ENCODE measurements at places on chromosomes 1 and 21.

DNA sequence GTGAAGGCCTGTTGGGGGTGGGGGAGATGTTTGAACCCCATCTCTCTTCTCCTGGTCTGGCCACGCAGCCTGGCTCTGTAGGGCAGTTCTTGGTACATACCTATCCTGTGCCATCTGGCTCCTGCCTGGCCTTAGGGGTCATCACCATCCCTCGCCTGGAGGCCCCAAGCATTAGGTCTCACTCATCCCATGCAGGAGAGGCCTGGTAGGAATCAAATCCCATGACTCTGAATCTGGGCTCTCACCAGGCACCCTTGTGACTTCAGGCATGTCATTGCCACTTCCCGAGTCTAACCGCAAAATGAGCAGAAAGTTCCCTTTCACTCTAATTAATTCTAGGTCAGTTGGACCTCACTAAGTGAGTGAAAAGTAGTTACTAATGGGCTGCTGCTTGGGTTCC lies 37.2 kb downstream of the ETNK2 start:
- DNase-seq, result no peak

DNA sequence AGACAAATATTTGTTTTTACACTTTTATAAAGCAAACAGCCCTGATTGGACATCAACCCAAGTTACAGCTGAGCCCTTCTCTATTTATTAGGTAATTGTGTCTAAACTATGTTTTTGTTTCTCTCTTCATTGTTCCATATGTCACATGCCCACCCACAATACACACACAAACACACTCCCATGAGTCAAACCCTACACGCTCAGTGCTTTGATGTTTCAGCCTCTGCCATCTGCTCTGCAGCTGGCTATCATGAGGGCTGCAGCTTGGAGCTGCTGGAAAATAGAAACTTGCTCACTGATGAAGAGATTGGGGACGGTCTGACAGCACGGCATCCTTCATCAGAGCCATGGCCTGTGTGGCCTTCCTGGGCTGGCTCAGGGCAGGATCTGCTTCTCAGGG lies 41.7 kb downstream of the PSMG1 start:
- peak; percentile 13 for DNase-seq

- no peak for DNase-seq
These were observed 228.8 kb upstream of the B3GALT2 start for GRCh38 chr1:193415256-193415655.

DNA sequence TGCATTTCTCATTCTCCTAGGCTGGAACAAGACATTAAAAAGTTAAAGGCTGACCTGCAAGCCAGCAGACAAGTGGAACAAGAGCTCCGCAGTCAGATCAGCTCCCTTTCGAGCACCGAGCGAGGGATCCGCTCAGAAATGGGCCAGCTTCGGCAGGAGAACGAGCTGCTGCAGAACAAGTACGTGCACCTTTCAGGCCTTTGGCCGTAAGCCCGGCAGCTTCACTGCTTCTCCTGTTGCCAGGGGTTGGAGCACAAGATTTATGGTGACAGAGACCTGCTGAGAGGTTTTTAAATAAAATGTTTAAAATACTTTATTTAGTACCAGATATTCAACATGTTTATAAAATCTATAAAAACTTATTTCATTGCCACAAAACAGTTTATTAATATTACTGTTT lies 53.4 kb downstream of the MACO1 start:
- DNase-seq, result no peak

GRCh38 chr1:22850281-22850680 lies 122.4 kb downstream of the LACTBL1 start:
- DNase-seq, result no peak

- no peak for DNase-seq
These were observed 32.7 kb upstream of the RAB4A start for GRCh38 chr1:229238231-229238630.

- DNase-seq, result no peak
These were observed 145.8 kb upstream of the ERRFI1 start for GRCh38 chr1:8171751-8172464.

GRCh38 chr1:185291652-185292051 lies 25.4 kb downstream of the IVNS1ABP start:
- no peak for DNase-seq

GRCh38 chr1:200428482-200429205 lies 18.8 kb upstream of the ZNF281 start:
- no peak for DNase-seq

GRCh38 chr1:171652234-171652822 lies at the start of gene MYOC:
Gene MYOC, minus strand, starts transcription at chr1:171652688. Its CDS starts 77 bp downstream, at chr1:171652611.
- DNase-seq, result no peak

DNA sequence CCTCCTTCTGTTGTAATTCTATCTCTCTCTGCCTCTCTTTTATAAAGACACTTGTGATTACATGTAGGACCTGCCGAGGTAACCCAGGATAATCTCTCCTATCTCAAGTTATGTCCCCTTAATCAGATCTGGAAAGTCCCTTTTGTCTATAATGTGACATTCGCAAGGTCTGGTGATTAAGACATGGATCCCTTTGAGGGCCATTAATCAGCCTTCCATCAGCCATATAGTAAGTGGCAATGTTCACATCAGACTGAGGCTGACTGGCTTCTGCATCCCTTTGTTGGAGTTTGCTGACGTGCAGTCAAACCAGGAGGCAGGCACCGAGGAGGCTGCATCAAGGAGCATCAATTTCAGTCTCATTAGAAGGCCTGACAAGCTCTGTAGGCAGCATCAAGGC lies 209.6 kb downstream of the BACH1 start:
- DNase-seq, result no peak

DNA sequence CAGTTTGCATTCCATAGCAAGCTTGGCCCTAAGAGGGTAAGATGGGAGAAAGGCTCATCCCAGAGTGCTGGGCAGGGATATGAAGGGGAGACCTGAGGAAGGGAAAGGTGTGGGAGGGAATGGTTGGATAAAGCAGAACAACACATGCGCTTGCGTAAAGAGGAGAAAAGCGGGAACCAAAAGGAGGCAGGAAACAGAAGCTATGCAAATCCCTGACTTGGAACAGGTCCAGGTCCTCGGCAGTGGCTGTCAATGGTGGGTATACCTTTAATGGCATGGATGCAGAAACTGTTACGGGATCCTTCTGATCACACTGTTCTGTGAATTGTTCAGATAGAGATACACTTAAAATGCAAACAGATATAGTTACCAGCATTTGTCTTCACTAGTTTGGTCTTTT lies 455.6 kb downstream of the SIPA1L2 start:
- DNase-seq, result no peak

- DNase-seq, result no peak
These were observed 5.2 kb downstream of the RCC1 start for GRCh38 chr1:28510970-28511440.

DNA sequence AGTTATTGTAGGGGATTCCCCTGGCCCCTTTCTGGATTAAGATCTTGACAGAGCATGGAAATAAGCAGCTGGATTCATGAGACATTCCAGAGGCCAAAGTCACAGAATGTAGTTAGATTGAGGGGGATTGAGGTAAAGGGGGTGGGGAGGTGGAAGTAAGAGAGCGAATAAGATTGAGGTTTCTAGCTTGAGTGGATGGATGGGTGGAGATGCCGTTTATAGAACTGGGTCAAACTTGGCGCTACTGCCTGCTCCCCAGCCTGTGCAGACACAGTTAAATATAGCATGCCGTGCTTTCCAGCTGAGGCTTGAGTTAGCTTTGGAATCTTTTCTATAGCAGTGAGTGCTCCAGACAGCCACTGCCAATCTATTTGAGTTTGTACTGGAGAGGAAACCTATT lies 85.7 kb downstream of the DYRK1A start:
- peak; percentile 44 for DNase-seq

DNA sequence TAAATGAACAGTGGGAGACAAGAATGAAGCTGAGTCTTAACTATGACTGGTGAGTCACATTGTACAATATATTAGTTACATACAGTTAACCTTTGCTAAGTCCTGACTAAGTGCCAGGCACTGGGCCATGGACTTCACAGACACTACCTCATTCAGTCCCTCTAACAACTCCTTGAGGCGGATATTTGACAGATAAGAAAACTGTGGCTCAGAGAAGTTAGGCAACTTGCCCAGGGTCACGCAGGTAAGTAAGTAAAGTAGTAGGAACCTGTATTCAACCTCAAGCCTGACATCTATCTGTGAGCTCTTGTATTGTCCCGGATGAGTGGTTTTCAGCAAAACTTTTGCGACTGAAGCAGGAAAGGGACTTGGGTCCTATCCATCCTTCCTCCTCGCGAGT lies 62.1 kb downstream of the GNG12 start:
- peak; percentile 94 for DNase-seq

DNA sequence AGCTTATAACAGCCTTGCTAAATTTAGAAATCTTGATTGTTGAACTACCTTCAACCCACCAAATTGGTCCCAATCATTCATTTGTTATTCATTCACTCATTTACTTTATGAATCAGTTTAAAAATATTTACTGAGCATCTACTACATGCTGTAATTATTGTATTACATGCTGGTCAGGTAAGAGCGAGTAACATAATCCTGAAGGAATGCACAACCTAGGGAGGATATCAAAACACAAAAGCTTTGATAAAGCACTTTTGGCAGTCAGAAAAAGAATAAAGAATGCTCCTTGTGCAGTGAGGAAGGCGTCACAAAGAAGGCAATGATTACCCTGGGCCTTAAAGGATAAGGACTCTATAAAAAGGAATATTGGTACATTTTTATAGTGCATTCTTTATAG lies 518.9 kb upstream of the NR5A2 start:
- DNase-seq, result no peak

DNA sequence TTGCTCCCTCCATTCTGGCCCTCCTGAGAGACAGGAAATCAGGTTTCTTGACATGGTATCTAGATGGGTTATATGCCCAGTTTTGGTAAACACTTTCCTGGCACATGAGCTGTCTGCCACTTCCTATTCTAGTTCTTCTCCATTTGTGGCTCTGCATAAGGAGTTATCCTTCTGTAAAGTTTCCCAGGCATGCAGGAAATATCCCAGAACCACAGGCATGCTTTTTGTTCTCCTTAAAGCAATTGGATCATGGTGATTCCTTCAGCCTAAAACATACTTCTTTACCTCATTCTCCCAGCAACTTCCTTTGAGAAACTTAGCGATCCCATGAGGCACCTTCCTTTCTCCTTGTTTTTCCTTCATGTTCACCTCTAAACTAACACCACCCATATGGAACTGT lies 199.8 kb downstream of the CRB1 start:
- no peak for DNase-seq

- peak; percentile 42 for DNase-seq
These were observed 88.5 kb downstream of the PTPRU start for GRCh38 chr1:29324771-29325351.

GRCh38 chr1:91402023-91402422 lies 2.6 kb downstream of the HFM1 start:
- no peak for DNase-seq

GRCh38 chr1:100892554-100892953 lies 2.1 kb downstream of the EXTL2 start:
- no peak for DNase-seq

- no peak for DNase-seq
These were observed 109.1 kb downstream of the LMO4 start for GRCh38 chr1:87437663-87438295.

GRCh38 chr1:59691261-59691660 lies 123.5 kb upstream of the HOOK1 start:
- DNase-seq, result no peak

DNA sequence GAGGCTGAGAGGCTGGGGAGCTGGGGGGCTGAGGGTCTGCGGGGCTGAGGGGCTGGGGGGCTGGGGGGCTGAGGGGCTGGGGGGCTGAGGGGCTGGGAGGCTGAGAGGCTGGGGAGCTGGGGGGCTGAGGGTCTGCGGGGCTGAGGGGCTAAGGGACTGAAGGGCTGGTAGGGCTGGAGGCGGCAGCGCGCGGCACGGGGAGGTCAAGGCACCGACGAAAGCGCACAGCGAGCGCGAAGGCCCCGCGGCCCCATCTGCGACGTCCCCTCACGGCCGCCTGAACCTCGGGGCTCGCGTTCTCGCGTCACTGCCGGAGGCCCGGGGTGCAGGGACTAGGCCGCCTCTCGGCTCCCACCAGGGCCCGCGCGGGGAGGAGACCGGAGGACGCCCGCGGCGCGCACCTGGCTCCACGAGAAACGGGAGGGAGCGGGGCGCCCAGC lies 356 bp downstream of the INTS11 start:
- DNase-seq, result no peak

DNA sequence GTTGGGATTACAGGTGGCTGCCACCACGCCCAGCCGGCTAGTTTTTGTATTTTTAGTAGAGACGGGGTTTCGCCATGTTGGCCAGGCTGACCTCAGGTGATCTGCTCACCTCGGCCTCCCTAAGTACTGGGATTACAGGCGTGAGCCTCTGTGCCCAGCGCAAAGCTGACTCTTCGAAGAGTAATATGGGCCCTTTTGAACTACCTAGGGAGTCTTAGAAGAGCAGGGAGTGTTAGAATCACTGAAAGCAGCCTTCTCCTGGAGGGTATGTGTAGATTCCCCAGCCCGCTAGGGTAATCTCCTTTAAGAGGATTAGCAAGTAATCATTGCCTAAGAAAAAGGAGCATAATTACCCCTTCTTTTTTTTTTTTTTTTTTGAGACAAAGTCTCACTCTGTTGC lies 6.5 kb upstream of the MAST2 start:
- DNase-seq, result no peak

DNA sequence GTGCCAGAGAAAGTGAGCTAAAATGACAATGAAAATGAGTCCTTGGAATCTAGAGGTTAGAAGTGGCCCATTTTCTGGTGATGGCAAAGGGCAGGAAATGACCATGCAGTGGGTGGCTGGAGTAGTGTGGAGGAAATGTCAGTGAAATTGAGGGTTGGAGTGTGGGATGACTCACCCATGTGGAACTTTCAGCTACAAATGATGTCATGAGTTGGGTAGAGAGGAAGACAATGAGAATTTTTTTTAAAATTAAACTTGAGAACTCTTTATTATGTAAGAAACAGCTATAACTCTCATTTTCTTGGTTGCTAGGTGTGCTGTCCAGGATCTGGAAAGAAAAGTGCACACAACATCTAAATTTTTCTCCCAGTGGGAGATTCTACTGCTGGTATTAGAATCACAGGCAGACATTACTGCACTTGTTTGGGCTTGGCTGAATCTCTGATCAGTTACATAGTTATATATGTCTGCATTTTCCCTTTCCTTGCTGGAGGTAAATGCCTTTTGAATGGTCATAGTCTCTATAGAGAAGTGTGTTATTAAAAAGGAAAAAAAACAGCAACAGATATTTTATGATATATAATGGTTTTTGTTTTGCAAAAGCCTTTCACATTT lies 56.8 kb upstream of the GNG12 start:
- DNase-seq, result no peak

DNA sequence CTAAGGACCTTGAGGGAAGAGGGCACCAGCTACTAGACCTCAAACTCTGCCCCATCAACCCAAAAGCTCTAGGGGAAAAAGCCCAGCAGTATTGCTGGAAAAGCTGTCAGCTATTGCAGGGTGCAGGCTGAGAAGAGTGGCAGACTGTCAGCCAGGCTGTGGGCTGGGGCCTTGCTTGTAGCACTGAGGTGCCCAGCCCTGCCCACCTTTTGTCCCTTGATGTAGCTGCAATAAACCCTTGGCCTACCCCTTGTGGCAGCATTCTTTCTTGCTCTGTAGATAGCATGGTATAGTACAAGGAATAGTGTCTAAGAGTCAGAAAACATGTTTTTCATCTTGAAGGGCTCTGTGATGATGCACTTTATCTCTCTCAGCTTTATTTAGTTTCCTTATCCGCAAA lies 39.4 kb downstream of the CDC14A start:
- DNase-seq, result no peak

- no peak for DNase-seq
These were observed 98.4 kb upstream of the KAZN start for GRCh38 chr1:14500041-14500440.
